ENCODE measurements at places on chromosomes 3 and 15.

GRCh38 chr15:96264801-96265515 is 65.5 kb upstream of the NR2F2 start:
- no peak for DNase-seq

GRCh38 chr15:60343221-60343970 is 54.4 kb downstream of the ANXA2 start:
- DNase-seq = peak; percentile 36

- DNase-seq = peak; percentile 49
Measured at GRCh38 chr15:37134699-37135131, 34.4 kb upstream of the MEIS2 start.

- peak; percentile 59 for DNase-seq
Measured at GRCh38 chr15:35697549-35698299, 151.8 kb upstream of the DPH6 start.

- peak; percentile 39 for DNase-seq
Measured at GRCh38 chr15:56719774-56720555, 13.3 kb downstream of the ZNF280D start.

GRCh38 chr15:39270221-39270855 is 310.5 kb upstream of the THBS1 start:
- no peak for DNase-seq

GRCh38 chr15:73858062-73858461 is 15.3 kb upstream of the TBC1D21 start:
- DNase-seq = no peak

DNA sequence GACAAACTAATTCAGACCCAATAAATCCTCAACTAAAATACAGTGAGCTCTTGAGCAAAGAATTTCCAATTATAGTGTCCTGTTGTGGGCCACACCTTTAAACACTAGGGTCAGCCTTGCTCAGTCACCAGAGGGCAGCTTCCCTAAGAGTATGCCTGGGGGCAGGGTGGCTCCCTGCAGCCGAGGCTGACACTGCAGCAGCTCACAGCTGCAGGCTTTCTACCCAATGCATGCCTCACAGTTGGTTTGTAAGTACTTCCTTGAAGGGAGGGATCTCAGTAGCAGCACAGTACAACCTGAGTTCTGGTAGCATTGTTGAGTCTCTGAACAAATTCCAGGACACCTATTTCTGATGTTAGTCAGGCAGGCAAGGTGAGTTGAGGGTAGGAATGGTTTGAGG is 335.6 kb downstream of the TUSC7 start:
- no peak for DNase-seq

DNA sequence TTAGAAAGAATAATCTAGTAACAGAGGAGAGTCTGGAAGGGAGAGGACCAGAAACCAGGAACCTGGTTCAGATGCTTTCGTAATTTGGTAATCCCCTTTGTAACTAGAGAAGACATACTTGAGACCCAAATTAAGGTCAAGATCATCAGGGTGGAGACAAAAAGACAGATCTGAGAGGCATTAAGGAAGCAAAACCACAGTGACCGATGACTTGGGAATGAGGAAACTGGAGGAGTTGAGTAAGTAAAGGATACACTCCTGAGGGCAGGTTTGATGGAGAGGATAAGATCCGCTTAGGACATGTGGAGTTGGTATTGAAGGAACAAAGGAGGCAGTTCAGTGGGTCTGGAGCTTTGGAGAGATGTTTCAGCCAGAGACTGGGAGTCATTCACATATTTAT is 23.6 kb upstream of the BCL2A1 start:
- DNase-seq = no peak

- DNase-seq = no peak
Measured at GRCh38 chr3:33831053-33831452, 32.6 kb downstream of the PDCD6IP start.

GRCh38 chr3:123361071-123361470 is 87.8 kb downstream of the ADCY5 start:
- no peak for DNase-seq

DNA sequence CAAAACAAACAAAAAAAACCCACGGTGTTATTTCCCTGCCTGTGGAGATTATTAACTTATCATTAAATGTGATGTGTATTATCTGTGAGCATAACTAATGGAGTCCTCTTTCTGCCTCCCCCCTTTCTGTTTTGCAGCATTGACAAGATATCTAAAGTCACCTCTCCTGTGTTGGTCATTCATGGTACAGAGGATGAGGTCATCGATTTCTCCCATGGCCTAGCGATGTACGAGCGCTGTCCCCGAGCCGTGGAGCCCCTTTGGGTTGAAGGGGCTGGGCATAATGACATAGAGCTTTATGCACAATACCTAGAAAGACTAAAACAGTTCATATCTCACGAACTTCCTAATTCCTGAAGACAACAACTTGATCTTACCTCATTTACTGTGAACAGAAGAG is 25.2 kb upstream of the CEMIP start:
- DNase-seq = no peak

- DNase-seq = no peak
Measured at GRCh38 chr3:139629033-139629432, 48.7 kb downstream of the NMNAT3 start.

DNA sequence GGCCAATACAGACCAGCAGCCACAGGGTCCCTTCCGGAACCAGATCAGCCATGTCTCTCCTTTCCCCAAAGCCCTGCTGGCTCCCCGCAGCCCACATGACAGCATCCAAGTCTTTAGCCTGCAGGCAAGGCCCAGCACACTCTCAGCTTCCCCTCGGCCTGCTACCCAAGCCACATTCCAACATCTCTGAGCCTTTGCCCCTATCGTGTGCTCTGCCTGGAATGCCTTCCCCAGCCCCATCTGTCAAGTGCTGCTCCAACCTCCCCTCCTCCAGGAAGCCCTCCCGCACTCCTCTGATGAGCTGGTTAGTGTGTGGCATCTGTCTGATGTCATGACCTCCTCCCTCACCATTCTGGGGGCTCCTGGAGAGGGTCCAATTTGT is 8.5 kb downstream of the PLXND1 start:
- no peak for DNase-seq

DNA sequence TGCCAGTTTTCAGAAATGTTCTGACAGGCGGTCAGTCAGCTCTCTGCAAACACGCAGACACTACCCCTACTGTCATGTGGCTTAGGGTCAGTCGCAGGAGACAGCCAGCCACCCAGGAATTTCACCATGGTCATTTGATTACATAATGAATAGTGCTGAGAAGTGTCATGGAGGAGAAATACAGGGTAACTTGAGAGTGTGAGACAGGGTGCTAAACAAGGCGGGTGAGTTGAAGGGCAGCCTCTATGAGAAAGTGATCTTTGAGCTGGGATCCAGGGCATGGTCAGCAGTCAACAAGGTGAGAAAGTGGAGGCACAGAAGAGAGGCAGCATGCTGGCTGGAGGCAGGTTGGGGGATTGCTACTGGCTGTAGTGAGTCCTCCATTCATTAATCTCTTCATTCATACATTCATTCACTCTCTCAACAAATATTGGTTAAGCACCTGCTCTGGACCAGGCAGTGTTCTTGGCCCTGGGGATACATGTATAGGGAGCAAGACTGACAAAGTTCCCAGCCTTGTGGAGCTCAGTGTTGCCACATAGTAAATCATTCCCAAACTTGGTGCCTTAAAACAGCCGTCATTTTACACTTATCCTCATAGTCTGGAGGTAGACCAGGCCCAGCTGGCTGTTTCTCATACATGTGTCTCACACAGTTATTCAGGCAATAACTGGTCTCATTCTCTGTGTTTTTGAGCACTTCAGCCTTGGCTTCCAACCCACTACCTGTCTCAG is 14.8 kb downstream of the PXYLP1 start:
- DNase-seq = no peak

GRCh38 chr3:104878395-104878794 is 488.3 kb upstream of the ALCAM start:
- DNase-seq = peak; percentile 24

GRCh38 chr3:187978433-187979011 is 175.4 kb upstream of the LPP start:
- DNase-seq = no peak

GRCh38 chr15:32682977-32683630 is 34.7 kb upstream of the GREM1 start:
- DNase-seq = peak; percentile 35

- no peak for DNase-seq
Measured at GRCh38 chr15:65363766-65364165, 14.0 kb downstream of the IGDCC3 start.

- DNase-seq = no peak
Measured at GRCh38 chr3:14415501-14415900, 13.1 kb downstream of the SLC6A6 start.

- no peak for DNase-seq
Measured at GRCh38 chr3:99895131-99895696, 77.6 kb downstream of the CMSS1 start.

DNA sequence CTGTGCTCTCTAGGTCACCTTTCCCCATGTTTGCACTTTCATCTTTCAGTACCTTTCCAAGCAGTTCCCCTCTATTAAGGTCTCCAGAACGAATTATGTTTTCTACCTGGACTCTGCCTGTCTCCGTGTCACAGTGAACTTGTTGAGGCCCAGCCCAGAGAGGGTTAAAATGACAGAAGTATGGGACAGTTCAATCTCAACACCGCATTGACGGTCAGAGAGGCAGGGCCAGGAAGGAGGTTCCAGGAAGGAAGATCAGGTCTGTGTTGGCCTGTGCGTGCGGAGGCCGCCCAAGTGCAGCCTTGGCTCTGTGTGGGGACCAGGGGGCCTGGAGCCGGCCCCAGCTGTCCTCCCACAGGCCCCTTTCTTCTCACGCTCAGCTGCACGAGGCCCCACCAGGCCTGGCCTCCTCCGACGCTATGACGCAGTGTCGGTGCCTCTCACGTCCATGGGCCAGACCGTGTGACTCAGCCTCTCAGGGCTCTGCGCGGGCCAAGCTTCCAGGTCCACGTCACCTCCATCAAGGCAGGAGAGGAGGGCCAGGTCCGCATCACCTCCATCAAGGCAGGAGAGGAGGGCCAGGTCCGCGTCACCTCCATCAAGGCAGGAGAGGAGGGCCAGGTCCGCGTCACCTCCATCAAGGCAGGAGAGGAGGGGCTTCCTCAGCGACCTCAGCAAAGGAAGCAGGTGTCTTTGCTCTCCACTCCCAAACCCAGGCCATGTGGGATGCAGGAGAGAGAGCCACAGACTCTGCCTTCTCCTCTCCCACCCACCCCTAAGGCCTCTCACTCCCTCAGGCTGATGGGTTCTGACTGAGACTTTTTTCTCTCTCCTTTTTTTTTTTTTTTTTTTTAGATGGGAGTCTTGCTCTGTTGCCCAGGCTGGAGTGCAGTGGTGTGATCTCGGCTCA is 83.1 kb downstream of the CPN2 start:
- peak; percentile 22 for DNase-seq

GRCh38 chr3:102205647-102206046 is 229.2 kb upstream of the ZPLD1 start:
- DNase-seq = no peak

DNA sequence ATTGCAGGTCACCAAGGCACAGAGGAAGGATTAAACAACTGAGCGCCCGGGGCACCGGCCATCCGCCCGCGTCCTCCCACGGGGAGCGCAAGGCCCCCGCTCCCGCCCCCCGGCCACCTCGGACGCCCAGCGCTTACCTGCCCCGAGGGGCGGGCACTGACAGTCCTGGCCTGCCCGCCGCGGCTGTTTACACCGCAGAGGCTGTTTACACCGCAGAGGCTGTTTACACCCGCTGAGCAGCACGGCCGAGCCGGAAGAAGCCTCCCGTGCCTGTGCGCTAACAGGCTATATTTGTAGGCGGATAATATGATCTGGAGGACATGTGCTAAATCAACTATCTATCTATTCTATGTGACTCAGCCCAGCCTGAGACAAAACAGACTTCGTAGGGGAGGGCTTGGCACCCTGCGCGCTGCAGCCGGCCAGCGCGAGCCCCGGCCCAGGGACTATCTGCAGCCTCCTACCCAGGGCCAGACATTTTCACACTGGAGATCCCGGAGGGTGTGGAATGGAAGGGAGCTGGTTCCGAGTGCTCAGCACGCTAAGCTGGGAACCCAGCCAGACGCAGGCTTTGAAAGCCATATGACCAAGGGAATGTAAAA is at the start of gene LRRC2:
LRRC2 (minus strand) TSS at position 263 of the 602 bp plus-strand sequence. CDS start 14,711 bp downstream, outside the sequence.
- DNase-seq = peak; percentile 62

DNA sequence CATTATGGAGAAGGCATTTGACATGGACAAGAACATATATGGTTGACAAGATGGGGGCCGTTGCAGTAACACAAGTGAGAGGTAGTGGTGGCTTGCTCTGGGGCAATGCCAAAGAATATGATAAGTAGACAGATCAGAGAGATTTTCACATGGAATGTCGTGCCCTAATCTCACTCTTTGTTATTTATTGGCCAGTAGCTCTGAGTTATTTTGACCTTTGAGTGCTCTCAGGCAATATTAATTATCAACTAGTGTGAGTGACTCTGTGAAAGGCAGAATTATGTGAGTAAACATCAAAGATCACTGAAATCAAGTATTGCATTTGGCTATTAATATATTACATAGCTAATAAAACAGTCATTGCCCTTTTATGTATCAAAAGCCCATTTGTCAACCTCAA is 164.9 kb upstream of the ADAMTS9 start:
- no peak for DNase-seq

DNA sequence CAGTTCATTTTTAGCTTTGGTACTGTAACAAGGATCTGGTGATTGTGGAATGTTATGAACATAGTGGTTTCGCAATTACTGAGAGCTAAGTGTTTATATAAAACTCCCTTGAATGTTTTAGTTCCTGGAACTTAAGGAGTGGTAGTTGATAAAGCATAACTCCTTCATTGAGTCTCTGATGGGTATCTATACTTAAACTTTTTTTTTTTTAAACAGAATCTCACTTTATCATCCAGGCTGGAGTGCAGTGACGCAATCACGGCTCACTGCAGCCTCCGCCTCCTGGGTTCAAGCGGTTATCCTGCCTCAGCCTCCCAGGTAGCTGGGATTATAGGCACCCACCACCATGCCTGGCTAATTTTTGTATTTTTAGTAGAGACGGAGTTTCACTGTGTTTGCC is 11.3 kb downstream of the PRKCI start:
- DNase-seq = peak; percentile 52

DNA sequence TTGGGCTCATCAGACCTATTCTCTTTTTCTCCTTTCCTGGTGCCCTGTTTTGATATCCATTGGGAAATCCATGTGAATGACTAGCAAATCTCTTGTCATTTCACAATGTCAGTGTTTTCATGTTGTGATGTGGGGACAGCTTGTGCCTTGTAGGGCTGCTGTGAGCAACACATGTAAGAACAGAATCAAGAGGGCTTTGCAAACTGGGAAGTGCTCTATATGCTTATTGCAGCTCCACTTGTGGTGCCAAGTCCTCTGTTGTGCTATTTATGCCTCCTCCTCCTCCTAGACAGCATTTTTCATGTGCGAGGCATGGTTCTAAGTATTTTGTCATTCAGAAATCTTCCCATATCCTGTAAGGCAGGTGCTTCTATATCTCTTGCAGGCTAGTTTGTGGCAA is 56.4 kb downstream of the ZNF621 start:
- no peak for DNase-seq

DNA sequence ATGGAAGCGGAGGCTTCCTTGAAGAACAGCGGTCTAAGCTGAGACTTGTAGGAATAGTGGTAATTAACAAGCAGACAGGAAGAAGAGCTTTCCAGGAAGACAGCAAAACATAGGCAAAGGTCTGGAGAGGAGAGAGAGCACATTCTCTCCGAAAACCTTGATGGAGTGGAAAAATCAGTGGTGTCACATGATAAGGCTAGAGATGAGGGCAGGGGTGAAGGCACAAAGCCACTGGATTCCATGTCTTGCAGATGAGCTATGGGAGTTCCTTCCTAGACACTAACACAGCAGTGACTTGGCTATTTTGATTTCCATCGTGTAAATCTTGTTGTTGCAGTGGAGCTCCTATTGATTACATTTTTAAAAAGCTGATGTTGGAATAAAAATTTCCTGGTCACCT is 132.0 kb downstream of the MCTP2 start:
- no peak for DNase-seq

GRCh38 chr3:47324278-47324865 is 41.6 kb downstream of the KLHL18 start:
- DNase-seq = peak; percentile 80

GRCh38 chr3:173945806-173946205 is 548.3 kb downstream of the NLGN1 start:
- no peak for DNase-seq
